ENCODE measurements at places on chromosomes 7 and 10.

- DNase-seq, result no peak
Measured at GRCh38 chr10:30396293-30396692, 37.7 kb upstream of the MAP3K8 start.

GRCh38 chr7:157525491-157525915 is 188.7 kb downstream of the DNAJB6 start:
- DNase-seq, result no peak

DNA sequence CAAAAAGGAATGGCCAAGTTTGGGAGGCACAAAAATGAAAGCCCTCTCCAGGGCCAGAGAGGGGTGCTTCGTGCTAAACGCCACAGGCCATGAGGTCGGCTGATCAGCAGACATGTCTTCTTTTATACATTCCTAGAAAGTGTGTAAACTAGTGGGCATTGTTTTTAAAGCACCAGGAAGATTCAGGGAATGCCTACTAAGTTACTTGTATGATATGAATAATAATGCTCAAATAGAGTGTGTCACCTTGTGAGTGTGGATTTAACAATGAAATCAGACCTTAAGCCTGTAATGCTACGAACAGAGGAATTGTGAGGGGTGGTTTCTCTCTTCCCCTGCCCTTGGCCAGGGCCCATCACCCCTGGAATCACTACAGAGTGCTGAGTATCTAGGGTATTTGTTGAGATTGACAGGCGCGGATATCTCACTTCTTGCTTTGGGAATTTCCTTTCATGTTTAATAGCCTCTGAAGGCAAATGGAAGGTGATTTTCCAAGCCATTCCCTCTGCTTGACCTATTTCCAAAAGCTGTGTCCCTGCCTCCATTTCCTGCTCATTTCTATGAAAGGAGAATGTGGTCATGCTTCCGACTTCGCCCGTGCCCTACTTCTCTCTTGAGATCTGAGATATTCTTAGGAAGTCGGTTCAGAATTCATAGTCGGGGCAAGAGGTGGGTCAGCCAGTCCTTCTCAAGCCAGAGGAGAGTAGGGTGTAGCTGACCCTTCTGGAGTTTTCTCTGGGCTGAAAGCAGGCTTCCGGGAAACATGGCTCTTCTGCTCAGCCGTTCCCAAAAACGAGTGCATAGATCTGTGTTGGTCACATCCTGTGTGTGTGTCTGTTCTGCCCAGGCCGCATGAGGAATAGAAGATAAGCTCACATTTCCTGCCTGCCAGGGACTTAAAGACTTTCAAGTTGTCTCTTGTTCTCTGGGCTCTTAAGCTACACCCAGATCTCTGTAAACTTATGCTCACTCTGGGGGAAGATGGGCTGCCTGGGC is 167.8 kb upstream of the ITGB1 start:
- DNase-seq, result no peak

DNA sequence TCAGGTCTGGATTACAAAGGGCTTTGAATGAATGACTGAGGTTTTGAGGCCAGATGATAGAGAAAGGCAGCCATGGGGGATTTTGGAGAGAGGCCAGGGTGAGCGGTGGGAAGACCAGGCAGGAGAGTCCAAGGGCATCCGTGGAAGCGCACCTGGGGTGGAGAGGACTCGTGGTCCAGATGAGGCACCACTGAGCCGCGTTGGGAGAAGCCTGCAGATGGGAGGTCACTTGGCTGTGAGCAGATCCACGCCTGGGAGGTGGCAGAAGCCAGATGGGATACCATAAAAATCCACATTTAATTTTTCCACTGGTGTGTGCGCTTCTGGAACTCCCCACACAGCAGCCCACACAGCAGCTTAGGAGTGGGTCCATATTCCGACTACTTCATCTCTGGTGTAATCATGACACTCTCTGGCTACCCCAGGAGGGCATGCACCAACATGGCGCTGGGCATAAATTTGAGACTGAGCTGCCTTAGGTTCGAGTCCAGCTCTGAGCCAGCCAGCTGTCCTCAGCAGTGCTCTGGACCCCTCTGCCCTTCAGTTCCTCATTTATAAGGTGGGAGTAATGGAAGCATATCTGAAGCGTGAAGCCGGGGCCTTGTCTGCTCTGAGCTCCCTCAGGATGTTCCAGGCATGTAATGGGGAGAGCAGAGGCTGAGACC is 90.2 kb upstream of the FAM20C start:
- no peak for DNase-seq

- no peak for DNase-seq
Measured at GRCh38 chr7:131554880-131555516, 1.4 kb downstream of the PODXL start.

- no peak for DNase-seq
Measured at GRCh38 chr7:7719236-7719635, 829 bp upstream of the RPA3 start.

All from nephron progenitor cell (in vitro differentiated cells).